ENCODE measurements at places on chromosomes 16 and 17.

- no peak for DNase-seq
These were observed 23.4 kb downstream of the RBL2 start for GRCh38 chr16:53457670-53458069.

DNA sequence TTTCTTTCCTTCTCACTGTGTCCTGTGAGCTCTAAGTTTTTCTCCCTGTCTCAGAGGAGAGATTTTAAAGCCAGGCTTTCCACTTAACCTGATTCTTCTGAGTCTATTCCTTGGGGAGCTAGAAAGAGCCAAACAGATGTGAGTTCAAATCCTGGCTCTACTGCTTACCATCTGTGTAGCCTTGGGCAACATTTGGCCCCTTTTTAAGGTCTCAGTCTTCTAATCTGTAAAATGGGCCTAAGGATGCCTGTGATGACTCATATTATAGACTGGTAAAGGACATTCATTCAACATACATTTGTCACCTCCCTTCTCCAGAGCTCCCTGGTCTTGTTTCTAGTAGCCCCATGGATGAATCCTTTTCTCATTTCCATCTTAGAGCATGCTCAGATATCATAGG, 304.0 kb downstream of the SHISA9 start:
- DNase-seq, result no peak

DNA sequence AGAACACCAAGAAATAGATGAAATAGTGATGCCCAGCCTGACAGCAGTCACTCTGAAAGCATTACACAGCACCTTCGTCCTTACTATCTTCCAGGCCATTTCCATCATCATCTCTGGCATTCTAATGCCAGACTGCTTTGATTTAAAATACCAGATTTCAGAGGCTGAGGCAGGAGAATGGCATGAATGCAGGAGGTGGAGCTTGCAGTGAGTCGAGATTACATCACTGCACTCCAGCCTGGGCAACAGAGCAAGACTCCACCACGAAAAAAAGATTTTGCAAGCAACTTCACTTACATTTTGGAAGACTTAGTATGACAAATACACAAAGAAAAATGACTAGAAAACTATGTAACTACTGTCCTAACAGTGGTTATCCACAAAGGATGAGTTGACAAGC, 244.0 kb downstream of the CPPED1 start:
- no peak for DNase-seq

DNA sequence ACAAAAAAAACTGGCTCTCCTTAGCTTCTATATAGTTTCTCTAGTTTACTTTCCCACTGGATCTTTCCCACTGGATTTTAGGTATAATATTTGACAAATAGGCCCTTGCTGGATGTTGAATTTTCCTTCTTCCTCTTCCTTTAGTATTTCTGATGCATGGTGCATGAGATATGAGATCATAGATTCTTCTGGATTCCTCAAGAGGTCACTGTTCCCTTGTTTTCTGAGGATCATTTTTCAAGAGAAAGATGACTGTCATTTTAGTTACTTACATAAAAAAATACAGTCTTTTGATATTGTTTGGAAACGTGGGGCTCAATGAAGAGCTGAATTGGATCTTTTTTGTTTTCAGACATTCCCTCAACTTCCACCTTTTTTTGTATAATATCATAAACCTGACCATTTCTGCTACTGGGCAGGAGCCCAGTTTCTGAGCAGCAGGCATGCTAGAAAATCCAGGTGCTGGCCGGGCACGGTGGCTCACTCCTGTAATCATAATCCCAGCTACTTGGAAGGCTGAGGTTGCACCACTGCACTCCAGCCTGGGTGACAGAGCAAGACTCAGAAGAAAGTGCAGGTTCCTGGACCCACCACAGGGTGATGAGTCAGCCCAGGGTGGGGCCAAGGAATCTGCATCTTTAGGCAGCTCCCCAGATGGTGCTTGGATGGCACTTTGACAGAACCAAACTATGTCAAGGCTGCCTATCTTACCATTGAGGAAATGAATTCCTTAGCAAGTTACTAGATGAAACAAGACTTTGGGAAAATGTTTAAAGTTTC, 70.3 kb downstream of the SDR42E1 start:
- no peak for DNase-seq

- no peak for DNase-seq
These were observed 3.3 kb downstream of the ATXN2L start for GRCh38 chr16:28826141-28826540.

DNA sequence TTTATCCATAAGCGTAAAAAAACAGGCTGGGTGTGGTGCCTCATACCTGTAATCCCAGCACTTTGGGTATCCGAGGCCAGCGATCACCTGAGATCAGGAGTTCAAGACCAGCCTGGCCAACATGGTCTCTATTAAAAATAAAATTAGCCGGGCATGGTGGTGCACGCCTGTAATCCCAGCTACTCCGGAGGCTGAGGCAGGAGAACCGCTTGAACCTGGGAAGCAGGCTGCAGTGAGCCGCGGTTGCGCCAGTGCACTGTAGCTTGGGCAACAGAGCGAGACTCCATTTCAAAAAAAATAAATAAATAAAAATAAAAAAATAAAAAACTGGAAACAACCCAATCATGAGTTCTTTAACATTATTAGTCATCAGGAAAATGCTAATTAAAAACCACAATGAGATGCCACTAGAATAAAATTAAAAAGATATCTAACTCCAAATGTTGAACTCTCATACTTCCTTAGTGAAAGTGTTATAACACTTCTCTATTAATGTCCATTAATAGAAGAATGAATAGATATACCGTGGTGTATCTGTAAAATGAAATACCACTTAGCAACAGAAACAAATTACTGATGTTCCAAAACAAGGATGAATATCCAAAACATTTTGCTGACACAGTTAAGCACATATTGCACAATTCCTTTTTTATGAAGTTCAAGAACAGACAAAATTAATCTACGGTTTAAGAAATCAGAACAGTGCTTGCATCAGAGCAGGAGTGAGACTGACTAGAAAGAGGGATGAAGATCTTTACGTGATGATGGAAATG, 13.1 kb downstream of the MPHOSPH6 start:
- no peak for DNase-seq

DNA sequence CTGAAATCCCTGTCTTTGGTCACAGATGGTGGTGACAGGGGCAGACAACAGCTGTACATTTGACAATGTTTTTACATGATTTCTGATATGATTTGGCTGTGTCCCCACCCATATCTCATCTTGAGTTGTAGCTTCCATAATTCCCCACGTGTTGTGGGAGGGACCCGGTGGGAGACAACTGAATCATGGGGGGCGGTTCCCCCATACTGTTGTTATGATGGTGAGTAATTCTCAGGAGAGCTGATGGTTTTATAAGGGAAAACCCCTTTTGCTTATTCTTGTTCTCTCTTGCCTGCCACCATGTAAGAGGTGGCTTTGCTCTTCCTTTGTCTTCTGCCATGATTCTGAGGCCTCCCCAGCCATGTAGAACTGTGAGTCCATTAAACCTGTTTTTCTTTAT, 353.9 kb downstream of the CPPED1 start:
- DNase-seq, result no peak

- DNase-seq, result no peak
These were observed 7.9 kb downstream of the USP7 start for GRCh38 chr16:8955828-8956227.

- DNase-seq, result no peak
These were observed 217.6 kb upstream of the CPHXL start for GRCh38 chr16:75943705-75944514.

DNA sequence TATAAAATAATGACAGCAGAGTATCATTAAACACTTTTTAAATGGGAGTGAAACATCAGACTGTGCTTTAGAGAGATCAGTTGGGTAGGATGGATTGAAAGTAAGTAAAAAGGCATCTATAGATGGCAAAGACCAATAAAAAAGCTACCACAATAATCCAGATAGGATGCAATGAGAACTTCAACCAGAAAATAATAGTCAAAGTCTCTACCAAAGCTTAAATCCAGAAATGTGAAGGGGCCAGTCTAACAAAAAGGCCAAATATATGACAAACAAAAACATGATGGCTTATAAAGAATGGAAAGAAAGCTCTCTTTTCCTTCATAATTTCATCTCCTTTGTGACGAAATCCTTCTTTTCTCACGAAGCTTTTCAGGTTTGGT, 12.3 kb downstream of the KANSL1 start:
- DNase-seq, result no peak
